ENCODE measurements at places on chromosomes 11 and 22. TPM values are rescaled to one million over a fixed set of nuclear protein-coding genes. Genes with fewer than 3 reads are reported as not detected.

DNA sequence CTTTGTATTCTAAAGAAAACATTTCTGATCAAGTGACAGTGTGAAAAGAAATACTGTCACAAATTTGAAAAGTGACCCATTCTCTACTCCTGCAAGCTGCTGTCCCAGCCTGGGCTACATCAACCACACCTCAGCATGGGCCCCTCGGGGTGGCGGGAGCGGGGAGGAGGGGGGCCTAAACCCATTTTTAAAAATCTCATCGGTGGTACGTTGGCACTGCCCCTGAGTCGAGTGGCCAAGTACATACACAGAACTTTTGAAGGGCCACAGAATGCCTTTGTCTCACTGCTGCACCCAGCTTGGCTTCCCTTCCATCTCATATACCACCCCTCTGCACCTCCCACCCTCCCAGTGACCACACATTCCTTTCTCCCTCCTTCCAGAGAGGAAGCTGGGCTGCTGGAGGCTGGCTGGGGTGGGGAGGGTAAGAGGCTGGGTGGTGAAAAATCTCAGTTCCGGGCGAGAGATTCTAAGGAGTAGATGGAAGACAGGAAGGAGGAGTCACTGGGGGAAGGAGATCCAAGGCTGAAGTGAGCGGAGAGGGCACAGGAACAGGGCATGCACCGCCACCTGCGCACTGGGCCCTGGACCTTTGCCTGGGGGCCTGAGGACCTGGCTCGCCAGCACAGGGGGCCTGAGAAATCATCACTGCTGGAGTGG is 21.1 kb downstream of the FXYD6 start:
- DNase-seq, result no peak

DNA sequence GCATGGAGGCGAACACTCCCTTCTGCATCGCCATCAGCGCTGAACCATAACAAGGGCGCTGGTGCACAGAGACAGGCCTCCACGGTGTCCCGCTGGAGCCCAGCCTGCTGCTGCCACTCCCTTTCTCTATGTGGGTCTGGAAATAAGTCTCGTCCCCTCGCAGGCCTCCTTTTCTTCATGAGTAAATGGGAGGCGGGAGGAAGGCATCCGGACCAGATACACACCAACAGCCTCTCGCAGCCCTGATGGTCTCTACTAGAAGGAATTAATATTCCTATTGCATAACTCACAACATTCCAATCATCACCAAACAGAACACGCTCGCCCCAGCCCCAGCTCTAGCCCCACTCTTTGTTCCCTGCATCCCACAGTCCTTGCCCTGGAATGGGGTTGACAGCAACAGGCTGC is 14.9 kb downstream of the RASD2 start:
- DNase-seq, result no peak

DNA sequence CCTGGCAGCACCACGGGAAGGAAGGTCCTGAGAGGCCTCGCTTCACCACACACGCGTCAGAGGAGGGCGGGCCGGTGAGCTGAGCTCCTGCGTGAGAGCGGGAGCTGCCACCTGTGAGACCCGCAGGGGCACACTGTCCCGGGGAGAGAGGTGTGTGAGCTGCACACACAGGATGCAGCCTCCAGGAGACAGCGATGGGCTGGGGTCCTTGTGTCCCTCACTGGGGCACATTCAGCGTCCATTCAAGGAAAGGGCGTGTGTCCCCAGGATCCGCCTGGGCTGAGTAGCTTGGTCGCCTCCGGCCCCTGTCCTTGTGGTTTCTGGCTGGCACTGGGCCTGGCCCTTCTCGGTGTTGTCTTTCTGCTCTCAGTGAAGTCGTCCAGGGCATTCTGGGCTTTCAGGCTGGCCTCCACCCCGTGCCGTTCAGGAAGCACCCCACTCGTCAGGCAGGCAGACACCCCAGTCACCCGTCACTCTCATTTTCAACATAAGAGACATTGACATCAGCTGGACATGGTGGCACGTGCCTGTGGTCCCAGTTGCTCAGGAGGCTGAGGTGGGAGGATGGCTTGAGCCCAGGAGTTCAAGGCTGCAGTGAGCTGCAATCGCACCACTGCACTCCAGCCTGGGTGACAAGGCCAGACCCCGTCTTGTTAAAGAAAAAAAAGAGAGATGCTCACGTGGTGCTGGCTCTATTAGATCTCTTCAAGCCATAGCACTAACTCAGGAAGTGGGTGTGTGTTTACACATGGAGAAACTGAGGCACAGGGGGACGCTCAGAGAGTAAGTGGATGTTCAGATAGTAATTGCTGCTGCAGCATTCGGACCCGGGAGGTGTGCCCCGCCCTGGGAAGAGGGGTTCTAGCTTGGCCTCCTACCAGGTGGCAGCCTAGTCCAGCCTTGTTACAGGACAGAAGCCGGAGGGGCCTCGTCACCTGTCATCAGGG is 1081.6 kb downstream of the BRD1 start:
- DNase-seq, result peak; percentile 28

DNA sequence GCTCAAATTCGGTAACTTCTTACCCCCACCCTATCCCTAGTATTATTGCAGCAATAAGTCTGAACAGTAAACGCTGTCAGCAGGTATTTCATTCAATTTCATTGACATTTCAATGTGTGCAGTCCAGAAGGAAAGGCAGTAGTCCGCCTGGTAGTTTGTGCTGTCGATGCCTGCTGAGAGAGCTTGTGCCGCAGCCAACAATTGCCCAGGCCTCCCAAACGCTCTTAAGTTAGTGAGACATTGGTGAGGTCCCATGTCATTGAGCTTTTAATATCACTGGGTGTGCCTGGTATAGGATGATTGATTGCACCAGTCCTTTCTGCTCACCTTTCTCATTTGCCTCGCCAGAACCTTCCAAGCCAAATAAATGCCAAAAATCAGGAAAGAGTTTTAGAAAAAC is 28.1 kb downstream of the ALKBH3 start:
- DNase-seq, result no peak

DNA sequence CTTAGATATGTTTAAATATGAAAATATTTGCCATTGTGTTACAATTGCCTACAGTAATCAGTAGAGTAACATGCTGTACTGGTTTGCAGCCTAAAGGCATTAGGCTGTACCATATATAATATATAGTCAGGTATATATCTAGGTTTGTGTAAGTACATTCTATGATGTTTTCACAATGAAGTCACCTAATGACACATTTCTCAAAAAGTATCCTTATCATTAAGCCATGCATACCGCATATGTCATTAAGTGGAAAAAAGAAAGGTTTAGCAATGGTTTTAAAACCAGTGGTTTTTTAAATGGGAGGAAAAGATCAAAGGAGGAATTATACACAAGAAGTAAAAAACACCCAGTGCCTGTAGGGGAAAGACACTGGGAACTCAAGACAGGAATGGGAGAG is 122.7 kb downstream of the RBFOX2 start:
- no peak for DNase-seq

CCDC116 gene
- 0.15 TPM for total RNA-seq

P2RY2 gene
- 7.6 TPM for total RNA-seq

CD6 gene
- total RNA-seq, result 0.80 TPM

KLHL35 gene
- 2.6 TPM for total RNA-seq

IFITM10 gene
- total RNA-seq, result 14.0 TPM

Data from breast epithelium (tissue), 4 donors.